ENCODE measurements at places on chromosomes 16 and 17.

DNA sequence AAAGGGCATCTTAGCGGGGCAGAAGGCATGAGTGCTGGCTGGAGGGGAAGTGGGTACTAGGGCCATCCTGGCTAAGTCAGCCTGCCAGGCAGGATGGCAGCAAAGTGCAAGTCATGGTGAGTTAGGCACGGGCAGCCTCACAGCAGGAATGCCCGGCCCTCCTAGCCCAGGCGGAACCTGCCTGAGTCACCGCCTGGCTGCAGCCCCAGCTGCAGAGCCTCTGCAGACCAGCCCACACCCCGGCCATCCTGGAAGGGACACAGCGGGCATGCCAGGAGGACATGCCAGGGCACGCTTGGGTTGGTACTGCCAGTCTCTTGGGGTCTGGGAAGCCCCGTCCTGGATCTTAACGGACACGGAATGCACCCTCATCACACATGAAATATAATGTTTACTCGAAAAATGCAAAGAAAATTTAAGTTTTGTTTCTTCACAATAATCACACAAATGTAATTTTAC lies 5.0 kb upstream of the ALDH3A1 start:
- DNase-seq: no peak

DNA sequence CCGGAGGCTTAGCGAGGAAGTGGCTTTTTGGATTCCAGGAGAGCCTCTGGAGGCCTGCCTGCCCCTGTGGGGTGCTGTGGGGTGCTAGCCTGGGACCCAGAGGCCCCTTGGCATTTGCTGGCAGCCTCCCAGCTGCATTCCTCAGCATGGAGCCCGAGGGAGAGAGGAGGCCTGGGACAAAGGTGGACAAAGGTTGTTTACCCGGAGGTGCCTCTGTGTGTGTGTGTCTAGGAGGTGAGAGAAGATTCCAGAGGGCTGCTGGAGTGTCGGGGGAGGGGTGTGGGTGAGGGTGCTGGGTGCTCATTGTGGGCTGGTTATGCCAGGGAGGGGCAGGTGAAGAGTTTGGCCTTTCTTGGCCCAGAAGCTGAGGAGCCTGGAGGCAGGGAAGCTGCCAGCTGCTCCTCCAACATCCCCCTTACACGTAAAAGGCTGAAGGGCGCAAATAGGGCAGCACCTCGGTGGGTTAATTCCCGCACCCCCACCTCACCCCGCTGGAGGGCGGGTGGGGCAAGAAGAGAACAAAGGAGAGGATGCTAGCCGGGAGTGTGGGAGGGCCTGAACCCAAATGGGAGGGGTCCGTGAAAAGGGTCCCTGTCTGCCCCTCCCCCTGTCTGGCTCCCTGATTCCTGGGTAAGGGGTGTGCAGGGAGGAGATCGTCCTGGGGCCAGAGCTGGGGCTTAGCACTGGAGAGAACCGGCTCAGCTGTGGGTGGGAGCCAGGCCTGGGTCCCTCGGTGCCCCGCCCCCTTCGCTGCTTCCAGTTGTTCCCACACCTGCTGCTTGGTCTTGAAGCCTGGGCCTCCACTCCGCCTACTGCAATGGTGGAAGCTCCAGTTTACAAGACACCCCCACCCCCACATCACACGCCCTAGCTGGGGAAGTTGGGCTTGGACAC lies 9.9 kb downstream of the HEXIM2 start:
- DNase-seq: no peak

DNA sequence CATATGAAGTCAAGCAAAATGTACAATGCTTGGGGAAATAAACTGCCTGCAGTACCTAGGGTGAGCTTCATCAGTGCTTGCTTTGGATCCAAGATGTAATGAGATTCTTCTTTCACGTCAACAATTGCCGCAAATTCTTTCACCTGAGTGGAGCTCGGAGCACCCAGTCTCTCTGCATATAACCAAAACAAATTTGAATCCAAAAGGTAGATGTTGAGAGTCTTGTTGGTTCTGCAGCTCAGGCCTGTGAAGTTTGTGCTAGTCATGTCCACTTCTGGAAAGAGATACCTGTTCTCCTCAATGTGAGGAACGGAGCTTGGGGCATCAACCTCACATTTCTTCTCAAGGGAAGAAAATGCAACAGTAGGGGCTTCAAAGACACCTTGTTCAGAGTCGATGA lies 23.0 kb downstream of the SNN start:
- DNase-seq: no peak

DNA sequence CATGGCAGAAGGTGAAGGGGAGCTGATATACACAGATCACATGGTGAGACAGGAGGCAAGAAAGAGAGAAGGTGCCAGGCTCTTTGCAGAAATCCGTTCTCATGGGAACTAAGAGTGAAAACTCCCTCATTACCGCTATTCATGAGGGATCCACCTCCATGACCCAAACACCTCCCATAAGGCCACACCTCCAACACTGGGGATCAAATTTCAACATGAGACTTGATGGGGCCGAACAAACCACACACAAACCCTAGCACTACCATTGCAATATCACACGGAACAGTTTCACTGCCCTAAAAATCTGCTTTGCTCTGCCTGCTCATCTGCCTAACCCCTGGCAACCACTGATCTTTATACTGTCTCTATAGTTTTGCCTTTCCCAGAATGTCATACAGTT lies 34.8 kb downstream of the C17orf67 start:
- no peak for DNase-seq

DNA sequence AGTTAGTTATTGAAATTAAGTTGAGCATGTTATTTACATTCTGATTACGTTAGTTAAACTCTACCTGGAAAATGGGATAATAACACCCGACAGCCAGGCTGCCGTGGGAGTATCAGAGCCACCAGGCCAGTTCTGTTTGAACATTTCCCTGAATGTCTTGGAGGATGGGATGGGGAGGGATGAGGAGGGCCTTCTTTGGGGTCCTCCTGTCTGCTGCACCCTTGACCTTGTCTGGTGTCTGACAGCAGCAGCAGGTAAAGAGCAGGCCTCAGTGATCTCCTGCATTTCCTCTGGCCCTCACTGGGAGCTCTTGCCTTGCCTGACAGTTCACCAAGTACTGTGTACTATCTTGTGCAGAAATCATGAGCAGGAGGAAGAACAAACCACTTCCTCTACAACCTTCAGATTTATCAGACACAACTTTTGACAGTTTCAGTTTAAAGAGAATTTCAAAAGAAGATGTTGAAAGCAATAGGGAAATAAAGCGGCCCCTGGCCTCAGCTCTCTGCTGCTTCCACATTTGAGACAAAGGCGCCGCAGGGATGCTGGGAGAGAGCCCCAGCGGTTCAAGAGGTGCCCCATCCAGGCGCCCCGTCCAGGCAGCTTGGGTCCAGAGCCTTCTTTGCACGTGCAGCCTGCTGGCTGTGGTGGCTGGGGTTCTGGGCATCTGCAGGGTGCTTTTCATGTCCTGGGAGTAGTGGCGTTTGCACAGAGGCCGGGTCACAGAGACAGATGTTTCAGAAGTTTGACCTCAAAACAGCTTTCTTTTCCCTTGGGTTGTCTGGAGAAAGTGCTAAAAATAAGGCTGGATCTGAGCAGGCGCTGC lies 25.3 kb downstream of the CMIP start:
- no peak for DNase-seq

- DNase-seq: no peak
Observed at GRCh38 chr17:17141860-17142552, 64.1 kb downstream of the PLD6 start.

DNA sequence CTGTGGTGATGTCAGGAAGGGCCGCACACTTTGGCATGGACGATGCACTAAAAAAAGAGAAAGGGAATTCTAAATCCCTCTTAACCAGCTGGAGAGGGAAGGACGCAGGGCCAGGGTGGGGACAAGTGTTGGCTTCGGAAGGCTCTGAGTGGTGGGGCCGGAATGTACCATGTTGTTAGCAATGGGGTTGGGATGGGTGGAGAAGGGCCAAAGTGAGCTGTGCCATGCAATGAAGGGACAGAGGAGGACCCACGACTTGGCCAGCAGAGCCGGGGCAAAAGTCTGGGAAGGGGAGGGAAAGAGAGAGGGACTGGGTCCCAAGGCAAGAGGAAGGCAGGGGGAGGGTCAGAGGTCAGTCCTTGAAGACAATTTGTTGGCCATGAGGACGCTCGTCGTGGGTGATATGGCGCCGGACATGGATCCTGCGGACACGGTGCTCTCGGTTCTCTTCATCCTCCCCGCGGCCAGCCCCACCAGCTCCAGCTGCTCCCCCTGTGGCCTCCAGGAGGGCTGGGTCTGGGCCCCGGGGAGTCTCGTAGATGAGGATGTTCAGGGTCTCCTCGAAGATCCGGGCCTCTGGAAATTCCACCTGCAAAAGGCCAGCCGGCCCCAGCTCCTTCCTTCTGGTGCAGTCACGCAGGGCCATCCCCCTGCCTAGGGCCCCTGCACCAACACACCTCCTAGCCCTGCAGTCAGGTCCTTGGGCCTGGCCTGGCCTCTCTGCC lies 6.4 kb downstream of the ASPHD1 start:
- DNase-seq: no peak

DNA sequence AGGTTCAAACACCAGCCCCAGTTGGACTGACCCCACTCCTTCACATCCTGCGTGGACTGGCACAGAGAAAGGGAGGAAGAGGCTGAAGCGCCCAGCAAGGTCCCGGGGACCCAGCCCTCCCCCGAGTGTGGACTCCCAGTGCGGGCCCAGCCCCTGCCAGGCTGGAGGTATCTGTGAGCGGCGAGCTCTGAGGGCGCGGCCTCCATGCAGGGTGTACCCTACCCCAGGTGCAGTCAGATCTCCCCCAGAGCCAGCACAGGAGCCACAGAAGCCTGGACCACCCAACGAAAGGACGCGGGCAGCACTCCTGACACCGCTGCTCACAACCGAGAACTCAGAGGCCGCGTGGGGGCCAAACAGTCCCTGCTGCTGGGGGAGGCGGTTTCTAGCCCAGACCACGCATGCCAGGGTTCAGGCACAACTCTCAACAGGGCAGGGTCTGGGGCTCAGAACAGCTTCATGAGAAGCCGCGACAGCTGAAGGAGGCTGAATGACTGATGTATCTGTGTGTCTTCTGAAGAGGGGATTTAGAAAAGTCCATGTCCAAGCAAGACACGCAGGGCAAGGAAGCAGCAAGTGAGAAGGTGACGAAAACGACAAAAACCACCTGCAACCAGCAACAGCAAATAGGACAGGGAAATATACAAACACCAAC lies 8.5 kb downstream of the SLC38A10 start:
- DNase-seq: no peak
